Effector memory CD8-positive, alpha-beta T cell (primary cell): ENCODE measurements at places on chromosomes 13 and 19.

DNA sequence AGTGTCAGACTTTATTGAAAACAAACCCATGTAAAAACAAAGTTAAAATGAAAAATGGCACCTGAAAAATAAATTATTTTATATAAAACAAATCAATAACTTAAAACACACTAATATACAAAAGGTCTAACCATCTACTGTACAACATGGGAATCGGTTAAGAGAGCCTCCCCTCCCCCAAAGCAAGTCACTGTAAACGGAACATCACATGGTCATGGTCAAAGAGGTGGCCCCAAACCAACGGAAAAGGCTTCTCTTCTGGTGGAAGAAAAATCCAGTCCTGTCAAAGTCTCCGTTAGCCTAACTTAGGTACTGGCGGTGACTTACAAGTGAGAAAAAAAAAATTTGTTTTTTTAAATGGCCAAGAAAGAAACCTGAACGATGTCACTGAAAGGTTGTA is 15.7 kb upstream of the TIMM44 start:
- peaks cover 25% of the 10 kb centered on the region for H3K36me3 ChIP-seq
- H3K27me3 ChIP-seq: no peaks in the 10 kb centered on the region
- no peak for DNase-seq

- H3K4me1 ChIP-seq: peaks cover 15% of the 10 kb centered on the region
- peaks cover 35% of the 10 kb centered on the region for H3K27me3 ChIP-seq
Measured at GRCh38 chr19:8361921-8362793, 1.8 kb upstream of the ANGPTL4 start.

- H3K4me1 ChIP-seq: no peaks in the 10 kb centered on the region
- no peaks in the 10 kb centered on the region for H3K27me3 ChIP-seq
- DNase-seq: no peak
- no peak overlapping the region for H3K4me3 ChIP-seq
Measured at GRCh38 chr13:72849571-72849970, 67.6 kb downstream of the PIBF1 start.

DNA sequence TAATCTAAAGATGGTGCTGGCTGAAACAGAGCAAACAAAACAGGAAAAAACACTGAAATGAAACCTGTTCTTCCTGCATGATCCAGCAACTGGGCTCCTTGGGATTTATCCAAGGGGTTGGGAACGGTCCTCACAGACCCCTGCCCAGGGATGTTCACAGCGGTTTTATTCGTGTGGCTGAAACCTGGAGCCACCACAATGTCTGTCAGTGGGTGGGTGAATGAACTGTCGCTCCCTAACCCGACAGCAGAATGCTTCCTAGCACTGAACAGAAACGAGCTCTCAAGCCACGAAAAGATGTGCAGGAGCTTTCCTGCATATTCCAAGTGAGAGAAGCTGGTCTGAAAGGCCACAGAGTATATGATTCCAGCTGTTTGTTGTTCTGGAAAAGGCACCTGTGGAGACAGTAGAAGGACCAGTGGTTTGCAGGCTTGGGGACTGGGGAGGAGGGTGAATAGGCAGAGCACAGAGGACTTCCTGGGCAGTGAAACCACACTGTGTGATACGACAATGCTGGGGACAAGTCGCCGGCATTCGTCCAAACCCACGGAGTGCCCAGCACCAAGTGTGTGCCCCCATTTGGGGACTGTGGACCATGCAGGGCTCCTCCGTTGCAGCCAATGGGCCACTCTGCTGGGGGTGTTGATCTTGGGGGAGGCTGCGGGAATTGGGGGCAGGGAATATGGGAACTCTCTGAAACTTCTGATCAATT is 73.9 kb downstream of the TEX29 start:
- DNase-seq: no peak
- no peak overlapping the region for H3K4me3 ChIP-seq
- H3K4me1 ChIP-seq: no peaks in the 10 kb centered on the region
- H3K27me3 ChIP-seq: peaks cover 48% of the 10 kb centered on the region
- H3K27ac ChIP-seq: no peak overlapping the region

GRCh38 chr19:37867831-37868230 is 38.6 kb downstream of the WDR87 start:
- no peak overlapping the region for H3K27ac ChIP-seq
- no peaks in the 10 kb centered on the region for H3K36me3 ChIP-seq
- DNase-seq: no peak
- no peaks in the 10 kb centered on the region for H3K4me1 ChIP-seq
- no peak overlapping the region for H3K4me3 ChIP-seq

DNA sequence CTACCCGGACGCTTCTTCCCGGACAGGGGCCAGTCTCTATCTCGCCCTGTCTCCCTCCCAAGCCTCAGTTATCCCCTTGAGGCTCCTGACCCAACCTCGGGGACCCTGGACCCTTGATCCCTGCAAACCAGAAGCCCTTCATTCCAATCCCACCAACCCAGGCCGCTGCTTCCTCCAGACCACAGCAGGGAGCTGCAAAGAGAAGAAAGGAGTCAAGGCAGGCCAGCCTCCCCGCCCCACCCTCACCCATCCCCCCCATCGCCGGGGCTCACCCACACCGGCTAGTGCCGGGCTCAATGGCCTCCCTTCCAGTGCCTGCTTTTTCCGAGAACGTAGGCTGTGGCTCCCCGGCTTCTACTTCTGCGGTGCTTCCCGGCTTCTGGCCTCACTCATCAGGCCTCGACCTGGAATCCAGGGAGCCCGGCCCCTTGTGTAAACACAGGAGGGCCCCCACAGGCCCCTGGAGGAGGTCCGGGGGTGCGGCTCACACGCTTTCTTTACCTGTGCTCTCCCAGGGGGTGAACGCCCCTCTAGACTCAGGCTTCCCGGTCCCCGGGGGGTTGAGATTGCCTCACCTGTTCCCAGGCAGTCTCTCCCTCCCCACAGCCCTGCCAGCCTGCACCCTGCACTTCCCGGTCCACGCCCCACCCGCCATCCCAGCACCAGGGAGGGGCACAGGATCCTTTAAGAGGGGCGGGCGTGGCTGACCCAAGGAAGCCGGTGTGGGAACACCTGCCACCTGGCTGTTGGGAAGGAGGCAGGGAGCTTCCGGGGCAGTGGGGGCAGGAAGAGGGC is at the start of gene FAM83E:
TSS of gene FAM83E (minus strand) at position 641 of the 795 bp plus-strand sequence. CDS start 1,704 bp downstream, outside the sequence.
- peak within 1 kb of the TSS; percentile 50 for H3K27ac ChIP-seq
- DNase-seq: no peak
- peaks cover 34% of the 10 kb centered on the region for H3K4me1 ChIP-seq
- H3K4me3 ChIP-seq: peak within 1 kb of the TSS; percentile 97
- no peaks in the 10 kb centered on the region for H3K27me3 ChIP-seq

DNA sequence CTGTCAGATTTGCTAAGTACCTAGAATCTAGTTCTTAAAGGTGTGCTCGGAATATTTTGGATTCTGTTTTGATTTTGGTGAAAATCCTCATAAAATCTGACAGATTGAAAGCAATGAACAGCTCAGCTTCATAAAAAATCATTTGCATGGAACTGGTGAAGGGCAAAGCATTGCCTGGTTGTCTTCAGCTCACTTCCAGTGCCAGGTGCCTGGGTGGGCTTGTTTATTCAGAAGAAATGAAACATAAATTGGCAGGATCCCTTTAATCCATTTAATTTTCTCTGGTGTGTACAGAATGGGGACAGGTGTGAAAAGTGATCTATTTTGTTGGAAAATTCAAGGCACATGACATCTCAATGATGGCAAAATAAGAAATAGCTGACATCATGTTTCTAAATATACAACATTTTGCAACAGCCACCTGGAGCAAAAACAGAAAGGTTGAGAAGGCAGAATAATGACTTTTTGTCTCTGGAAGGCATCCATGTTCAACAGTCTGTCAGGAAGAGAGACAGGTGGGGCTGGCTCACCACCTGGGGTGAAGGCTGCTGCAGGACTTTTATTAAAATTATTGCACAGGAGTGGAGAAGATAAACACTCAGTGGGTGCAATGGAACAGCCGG is 52.2 kb downstream of the RFC3 start:
- DNase-seq: no peak
- no peaks in the 10 kb centered on the region for H3K27me3 ChIP-seq
- no peak overlapping the region for H3K27ac ChIP-seq
- H3K4me3 ChIP-seq: no peak overlapping the region
- H3K36me3 ChIP-seq: no peaks in the 10 kb centered on the region

- no peaks in the 10 kb centered on the region for H3K27me3 ChIP-seq
- H3K36me3 ChIP-seq: no peaks in the 10 kb centered on the region
- no peak overlapping the region for H3K4me3 ChIP-seq
- H3K4me1 ChIP-seq: no peaks in the 10 kb centered on the region
Measured at GRCh38 chr13:66532845-66533244, 697.3 kb downstream of the PCDH9 start.
